ENCODE measurements at places on chromosomes 4 and X.

DNA sequence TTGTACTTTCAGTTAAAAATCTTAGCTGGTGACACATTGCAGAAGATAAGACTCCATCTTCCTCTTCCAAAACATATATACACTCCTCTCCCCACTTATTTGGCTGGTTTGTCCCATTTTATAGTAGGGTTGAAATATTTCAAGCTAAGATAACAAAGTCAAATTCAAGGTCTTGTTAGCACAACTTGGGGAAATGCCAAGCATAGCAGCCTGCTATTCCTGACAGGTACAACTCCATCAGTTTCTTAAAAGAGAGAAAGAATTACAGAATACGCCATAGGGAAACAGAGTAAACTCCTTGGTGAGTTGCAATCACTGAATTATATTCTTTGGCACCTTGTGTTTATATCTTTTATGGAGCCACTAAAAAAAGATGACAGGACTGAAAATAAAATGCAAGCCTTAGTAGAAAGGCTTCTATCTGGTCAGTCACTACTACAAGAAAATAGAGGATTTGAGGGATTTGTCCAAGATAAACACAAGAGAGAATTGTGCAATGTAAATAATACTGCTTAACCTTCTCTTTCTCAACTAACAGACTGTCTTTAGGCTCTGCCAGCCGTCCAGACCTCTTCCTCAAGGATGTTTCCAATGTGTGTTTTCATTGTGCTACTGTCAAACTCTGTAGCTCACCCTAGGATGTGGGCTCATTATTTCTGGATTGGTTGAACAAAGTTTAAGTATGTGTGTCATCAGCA lies 170.3 kb downstream of the VEGFC start:
- DNase-seq = peak; percentile 34

GRCh38 chrX:43880425-43880824 lies 1.8 kb downstream of the MAOB start:
- DNase-seq = no peak

- DNase-seq = no peak
Measured at GRCh38 chrX:48472225-48472624, 2.2 kb upstream of the SLC38A5 start.

- no peak for DNase-seq
Measured at GRCh38 chr4:87030755-87031441, 96.1 kb downstream of the AFF1 start.

- no peak for DNase-seq
Measured at GRCh38 chrX:149837167-149837566, 43.8 kb upstream of the MAGEA8 start.
